Neural crest cell (in vitro differentiated cells): ENCODE measurements at places on chromosomes 6 and 20.

- peaks cover 11% of the 10 kb centered on the region for H3K4me1 ChIP-seq
- H3K36me3 ChIP-seq: peaks cover 29% of the 10 kb centered on the region
- H3K27ac ChIP-seq: no peak overlapping the region
- peak; percentile 65 for DNase-seq
- no peaks in the 10 kb centered on the region for H3K27me3 ChIP-seq
Observed at GRCh38 chr20:52083627-52084232, 107.8 kb downstream of the ZFP64 start.

DNA sequence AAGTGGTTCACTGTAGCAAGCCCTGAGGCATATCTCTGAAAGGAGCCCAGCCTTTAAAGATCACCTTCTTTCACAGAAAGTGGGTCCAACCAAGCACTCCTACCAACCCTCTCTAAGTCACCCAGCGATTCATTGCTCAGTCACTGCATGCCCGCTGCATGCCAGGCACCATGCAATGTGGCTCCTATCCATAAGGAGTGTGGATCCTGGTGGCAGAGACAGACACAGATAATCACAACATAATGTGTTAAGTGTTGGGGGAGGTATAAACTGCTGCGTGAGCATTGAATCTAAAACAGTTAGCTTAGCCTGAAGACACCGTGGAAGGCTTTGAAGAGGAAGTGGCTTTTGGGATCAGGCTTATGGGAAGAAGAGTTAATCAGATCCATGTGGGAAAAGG is 659.5 kb downstream of the PTPRT start:
- H3K27ac ChIP-seq: no peak overlapping the region
- no peaks in the 10 kb centered on the region for H3K36me3 ChIP-seq
- no peak overlapping the region for H3K4me3 ChIP-seq
- DNase-seq: no peak
- peaks cover 16% of the 10 kb centered on the region for H3K27me3 ChIP-seq

GRCh38 chr6:42889815-42890214 is 10.4 kb downstream of the RPL7L1 start:
- DNase-seq: no peak
- no peaks in the 10 kb centered on the region for H3K27me3 ChIP-seq
- peaks cover 24% of the 10 kb centered on the region for H3K4me1 ChIP-seq
- peak overlapping the region; percentile 93 for H3K4me3 ChIP-seq
- peak overlapping the region; percentile 92 for H3K27ac ChIP-seq

- H3K4me1 ChIP-seq: no peaks in the 10 kb centered on the region
- H3K36me3 ChIP-seq: no peaks in the 10 kb centered on the region
- H3K4me3 ChIP-seq: no peak within 1 kb of the TSS
- no peak within 1 kb of the TSS for H3K27ac ChIP-seq
- no peak for DNase-seq
Observed at GRCh38 chr6:29368765-29369164, at the start of gene OR5V1. Gene OR5V1, minus strand, starts transcription at chr6:29368865. Its CDS starts 12,670 bp downstream, at chr6:29356195.

DNA sequence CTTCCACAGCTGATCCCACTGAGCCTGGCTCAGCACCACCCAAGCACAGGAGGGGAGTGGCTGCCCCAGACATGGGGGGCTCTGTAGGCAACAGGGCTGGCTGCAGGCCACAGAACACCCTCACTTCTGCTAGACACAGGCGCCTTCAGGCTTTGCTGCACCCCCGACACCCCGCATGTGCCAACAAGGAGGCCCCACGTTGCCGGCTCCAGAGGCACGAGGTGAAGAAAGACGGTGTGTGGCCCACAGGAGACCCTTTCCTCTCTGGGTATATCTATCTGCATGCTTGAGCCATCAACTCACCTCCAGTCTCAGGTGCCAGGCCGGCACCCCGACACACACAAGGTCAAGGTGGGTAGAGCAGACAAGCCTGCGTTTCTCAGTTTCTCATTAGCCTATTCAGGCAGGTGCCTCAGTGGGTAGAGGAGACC is 158.3 kb downstream of the DLL1 start:
- peaks cover 6% of the 10 kb centered on the region for H3K4me1 ChIP-seq
- no peaks in the 10 kb centered on the region for H3K36me3 ChIP-seq
- DNase-seq: no peak
- H3K4me3 ChIP-seq: no peak overlapping the region

- H3K4me3 ChIP-seq: no peak overlapping the region
- peaks cover 9% of the 10 kb centered on the region for H3K36me3 ChIP-seq
- no peak for DNase-seq
- no peaks in the 10 kb centered on the region for H3K27me3 ChIP-seq
- no peak overlapping the region for H3K27ac ChIP-seq
- H3K4me1 ChIP-seq: peaks cover 6% of the 10 kb centered on the region
Observed at GRCh38 chr20:41290804-41291389, 26.6 kb downstream of the ZHX3 start.

GRCh38 chr6:147742440-147742839 is 233.9 kb downstream of the SAMD5 start:
- H3K27me3 ChIP-seq: no peaks in the 10 kb centered on the region
- no peaks in the 10 kb centered on the region for H3K36me3 ChIP-seq
- no peak overlapping the region for H3K4me3 ChIP-seq
- no peak overlapping the region for H3K27ac ChIP-seq
